ENCODE measurements at places on chromosomes 6 and 20. TPM values are rescaled to one million over a fixed set of nuclear protein-coding genes. Genes with fewer than 3 reads are reported as not detected.
A peak's percentile ranks its signal among the peaks of the same experiment; 100 is the strongest.

DNA sequence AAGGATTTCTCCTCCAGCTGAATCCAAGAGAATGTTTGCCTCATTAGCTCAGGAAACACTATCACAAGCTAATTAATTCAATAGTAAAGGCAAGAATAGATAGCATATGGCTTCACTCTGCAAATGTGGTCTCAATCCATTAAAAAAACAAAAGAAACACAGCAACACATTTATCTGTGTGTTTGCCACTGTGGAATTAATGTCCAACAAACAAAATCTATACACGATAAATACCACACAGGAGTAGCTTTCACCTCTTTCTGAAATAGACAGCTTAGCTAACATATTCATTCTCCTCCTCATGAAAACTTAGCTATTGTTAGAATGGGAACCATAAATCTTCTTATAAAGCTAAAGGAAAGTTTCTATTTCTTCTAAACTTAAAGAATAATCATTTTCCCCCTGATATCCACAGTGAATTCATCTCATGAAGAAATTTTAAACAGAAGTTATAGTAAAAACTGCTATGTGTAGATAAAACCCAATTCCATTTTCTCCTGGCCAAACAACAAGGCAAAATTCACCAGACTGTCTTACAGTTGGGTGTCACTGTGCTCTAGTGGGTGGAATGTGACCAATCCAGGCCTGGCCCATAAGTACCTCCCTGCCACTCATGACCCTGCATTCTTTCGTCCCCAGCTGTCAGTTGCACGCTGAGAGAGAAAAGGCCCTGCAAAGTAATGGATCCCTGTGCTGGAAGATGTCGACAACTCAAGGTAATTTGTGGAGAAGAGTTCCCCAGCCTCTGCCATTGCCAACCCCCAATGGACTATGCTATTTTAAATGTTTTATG, 92.9 kb upstream of the NRSN1 start:
- DNase-seq: no peak

GRCh38 chr20:13098720-13099355, 90.1 kb downstream of the SPTLC3 start:
- no peak for DNase-seq

GRCh38 chr6:31723245-31723979, at the start of gene MPIG6B:
Gene MPIG6B (plus strand): TSS chr6:31723373. CDS start chr6:31723384, 11 bp downstream.
- DNase-seq: no peak

GRCh38 chr6:20400456-20401204, 1.0 kb upstream of the E2F3 start:
- DNase-seq: peak; percentile 19

DNA sequence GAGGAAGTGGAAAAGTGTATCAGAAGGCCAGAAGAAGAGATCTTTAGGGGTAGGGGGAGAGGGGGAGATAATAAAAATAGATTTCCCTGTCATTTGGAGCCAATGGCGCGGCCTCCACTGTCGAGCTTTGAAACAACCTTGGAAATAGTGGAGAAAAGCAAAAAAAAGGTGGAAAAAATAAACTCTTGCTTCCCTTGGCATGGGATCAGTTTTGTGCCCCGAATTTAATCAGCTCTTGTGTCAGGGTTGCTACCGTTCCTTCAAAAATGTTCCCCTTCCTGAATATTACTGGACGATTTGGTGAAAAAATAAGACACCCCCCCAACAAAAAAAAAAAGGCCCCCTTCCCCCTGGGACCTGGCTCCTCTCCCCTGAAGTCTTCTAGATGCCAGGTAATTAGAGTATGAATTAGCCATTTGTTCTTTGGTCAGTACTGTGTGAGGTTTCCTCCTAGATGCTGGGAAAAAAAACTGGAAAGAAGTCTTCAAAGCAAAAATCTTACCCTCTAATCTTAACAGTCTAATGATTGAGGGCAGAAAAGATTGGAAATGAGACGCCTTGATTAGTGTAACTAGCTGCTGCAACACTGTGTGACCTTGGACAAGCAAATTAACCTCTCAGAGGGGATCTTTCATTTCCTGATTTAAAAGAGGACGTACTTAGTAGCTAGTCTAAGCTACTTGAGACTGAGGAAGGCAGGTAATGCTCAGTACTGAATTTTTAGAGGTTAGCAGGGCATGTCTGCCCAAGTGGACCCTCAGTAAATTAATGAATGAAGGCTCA, 872 bp upstream of the RBM39 start:
- DNase-seq: peak; percentile 37

GRCh38 chr6:53584726-53585125, 39.8 kb upstream of the GCLC start:
- DNase-seq: no peak

DNA sequence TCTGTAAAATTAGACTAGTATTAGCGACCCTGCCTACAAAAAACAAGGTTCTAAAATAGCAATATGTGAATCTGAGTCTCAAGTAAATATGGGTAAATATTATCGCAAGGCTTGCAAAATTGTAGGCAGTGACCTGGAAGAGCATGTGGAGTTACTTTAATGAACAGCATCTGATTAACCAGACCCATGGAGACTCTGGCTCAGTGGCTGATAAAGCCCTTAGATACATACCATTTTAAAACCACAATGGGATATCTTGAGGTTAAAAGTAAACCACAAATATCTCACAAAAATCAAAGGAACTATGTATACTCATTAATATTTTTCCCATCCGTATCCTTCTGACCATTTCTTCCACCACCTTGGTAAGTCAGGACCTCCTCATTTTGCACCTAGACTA, 187.0 kb downstream of the MTFR2 start:
- DNase-seq: peak; percentile 10

- no peak for DNase-seq
Measured at GRCh38 chr6:46013639-46014038, 2.0 kb downstream of the CLIC5 start.

DNA sequence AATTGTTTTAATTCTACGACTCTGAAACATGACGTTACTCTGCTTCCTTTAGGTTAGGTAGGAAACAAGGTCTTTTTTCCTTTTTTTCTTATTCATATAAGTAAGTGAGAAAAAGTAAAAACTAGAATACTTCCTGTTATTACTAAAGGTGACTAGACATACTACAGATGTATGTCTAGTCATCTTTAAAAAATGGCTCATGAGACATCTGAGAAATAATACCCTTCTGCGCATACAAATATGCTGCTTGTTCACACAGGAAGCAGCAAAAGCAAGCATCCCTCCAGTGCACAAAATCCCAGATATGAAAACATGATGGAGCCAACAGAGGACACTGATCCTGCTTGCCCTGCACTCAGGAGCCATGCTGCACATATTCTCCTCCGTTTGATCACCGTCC, 699.1 kb downstream of the EPM2A start:
- no peak for DNase-seq

DNA sequence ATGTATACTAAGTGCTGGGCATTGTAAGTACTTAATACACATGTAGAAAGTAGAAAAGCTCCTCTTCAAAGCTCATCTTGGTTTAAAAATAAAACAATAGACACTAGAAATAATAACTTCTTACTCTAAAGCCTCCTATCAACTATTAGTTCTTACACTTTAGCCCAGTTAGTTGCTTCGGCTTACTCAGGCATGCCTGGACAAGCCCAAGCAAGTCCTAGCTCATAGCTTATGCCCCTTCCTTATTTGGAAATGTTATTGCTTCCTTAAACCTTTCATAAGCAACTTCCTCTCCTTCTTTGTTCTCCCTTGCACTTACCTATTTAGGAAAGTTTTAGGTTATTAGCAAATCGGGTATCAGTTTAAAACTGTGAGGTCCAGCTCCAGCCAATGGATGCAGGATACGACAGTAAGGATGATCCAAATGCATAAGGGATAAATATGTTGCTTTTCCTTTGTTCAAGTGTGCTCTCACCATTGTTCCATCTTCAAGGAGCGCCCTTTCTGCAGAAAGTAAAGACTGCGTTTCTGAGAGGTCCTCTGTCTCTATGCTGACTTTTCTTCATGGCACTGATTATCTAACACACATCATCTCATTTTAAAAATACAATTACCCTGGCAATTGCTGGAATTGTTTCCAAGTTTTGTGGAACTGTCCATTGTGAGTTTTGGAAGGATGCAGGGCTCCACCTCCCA, 12.3 kb downstream of the TMEM30A start:
- DNase-seq: no peak

DNA sequence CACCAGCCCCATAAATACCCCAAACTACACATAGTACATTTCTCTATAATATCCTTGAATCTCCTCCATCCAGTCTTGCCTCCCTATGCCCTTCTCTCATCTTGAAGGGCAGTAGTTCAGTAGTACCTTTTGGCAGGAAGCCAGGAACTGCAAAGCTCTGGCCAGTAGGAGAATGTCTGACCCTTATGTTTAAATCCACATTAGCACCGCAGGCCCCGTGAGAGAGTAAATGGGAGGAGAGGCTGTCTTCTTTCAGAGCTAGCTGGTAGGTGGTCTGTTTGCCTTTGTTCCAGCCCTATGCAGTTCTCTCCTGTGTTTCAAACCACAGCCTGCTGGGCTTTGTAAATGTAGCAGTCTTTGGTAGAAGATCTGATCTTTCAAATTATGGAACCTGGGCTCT, 690.7 kb downstream of the DOK5 start:
- no peak for DNase-seq

- no peak for DNase-seq
Measured at GRCh38 chr20:35284992-35285805, 627 bp upstream of the EIF6 start.

GRCh38 chr6:88983532-88983931, 20.1 kb upstream of the RNGTT start:
- DNase-seq: peak; percentile 8

GRCh38 chr20:19423900-19424620, 211.6 kb downstream of the SLC24A3 start:
- DNase-seq: no peak

Gene WFDC10B
- not detected for total RNA-seq

Gene FOXA2
- total RNA-seq: 1.2 TPM

Gene SPATS1
- total RNA-seq: not detected

Gene MUC22
- total RNA-seq: not detected

All from A172 (cell line).